Type B pancreatic cell (in vitro differentiated cells): ENCODE measurements at places on chromosomes 2 and 18. TPM values are rescaled to one million over a fixed set of nuclear protein-coding genes. Genes with fewer than 3 reads are reported as not detected.
A peak's percentile ranks its signal among the peaks of the same experiment; 100 is the strongest.

CAMKMT gene
- 5.3 and 7.7 TPM in 2 replicates for total RNA-seq

DNA sequence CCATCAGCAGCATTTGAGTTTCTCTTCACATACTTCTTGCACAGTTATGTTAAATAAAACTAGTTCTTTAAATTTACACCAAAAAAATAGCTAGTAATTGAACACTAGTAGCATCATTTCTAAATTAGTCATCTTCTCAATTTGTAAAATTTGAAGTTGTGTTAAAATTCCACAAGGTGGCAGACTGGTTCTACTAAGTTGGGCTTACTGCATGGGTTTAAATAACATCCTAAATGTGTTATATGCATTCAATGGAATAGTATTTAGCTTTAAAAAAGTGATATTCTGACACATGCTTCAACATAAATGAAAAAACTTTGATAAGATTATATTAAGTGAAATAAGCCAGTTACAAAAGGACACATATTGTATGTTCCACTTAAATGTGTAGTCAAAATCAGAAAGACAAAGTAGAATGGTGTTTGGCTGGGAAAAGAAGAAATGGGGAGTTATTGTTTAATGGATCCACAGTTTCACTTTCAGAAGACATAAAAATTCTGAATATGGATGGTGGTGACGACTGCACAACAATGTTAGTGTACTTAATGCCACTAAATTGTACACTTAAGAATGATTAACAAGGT is 28.7 kb upstream of the RPRD1A start:
- no peak overlapping the region for H3K27ac ChIP-seq
- no peaks in the 10 kb centered on the region for H3K27me3 ChIP-seq
- no peak overlapping the region for H3K4me3 ChIP-seq
- no peaks in the 10 kb centered on the region for H3K36me3 ChIP-seq
- no peaks in the 10 kb centered on the region for H3K4me1 ChIP-seq

DNA sequence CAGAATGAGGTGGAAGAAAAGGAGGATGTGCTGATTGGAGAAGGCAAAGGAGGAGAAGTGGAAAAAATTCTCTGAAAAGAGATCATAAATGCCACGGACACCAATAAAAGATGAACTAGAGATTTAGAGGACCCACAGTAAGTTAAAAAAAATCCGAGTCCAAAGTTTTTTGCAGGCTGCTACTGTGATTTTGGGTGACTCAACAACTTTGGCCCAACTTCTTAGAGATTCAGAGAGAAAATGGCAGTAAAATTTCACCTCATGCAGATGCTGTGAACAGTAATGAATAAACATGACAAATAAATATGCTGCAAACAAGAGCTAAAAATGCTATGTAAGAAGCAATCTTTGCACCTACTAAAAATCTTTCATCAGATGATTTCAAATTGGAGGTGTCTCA is 176.9 kb upstream of the SESTD1 start:
- no peaks in the 10 kb centered on the region for H3K27me3 ChIP-seq
- H3K4me3 ChIP-seq = no peak overlapping the region
- H3K36me3 ChIP-seq = no peaks in the 10 kb centered on the region
- no peak for DNase-seq

DNA sequence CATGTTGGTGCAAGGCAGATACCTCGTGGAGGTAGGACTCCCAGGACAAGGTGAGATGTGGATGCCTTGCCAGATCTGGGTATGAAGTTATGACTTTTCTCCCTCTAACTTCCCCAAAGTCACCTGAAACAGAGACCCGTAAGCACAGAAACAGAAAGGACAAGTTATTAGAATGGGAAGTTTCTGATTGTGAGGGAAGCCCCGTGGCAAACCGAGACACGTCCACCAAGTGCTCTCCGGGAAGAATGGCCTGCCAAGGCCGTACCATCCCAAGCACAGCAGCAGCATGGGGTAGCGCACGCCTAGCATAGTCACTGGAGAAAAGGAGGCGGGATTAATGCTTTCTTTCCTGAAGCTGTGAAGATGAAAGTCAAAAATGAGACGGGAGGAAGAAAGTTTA is 110.6 kb downstream of the ZNF532 start:
- H3K27me3 ChIP-seq = no peaks in the 10 kb centered on the region
- peaks cover 14% of the 10 kb centered on the region for H3K4me1 ChIP-seq
- DNase-seq = no peak
- H3K4me3 ChIP-seq = no peak overlapping the region

GRCh38 chr2:232894251-232894650 is 24.2 kb downstream of the SNORC start:
- H3K27ac ChIP-seq = no peak overlapping the region
- no peak overlapping the region for H3K4me3 ChIP-seq
- H3K27me3 ChIP-seq = no peaks in the 10 kb centered on the region
- H3K36me3 ChIP-seq = no peaks in the 10 kb centered on the region
- H3K4me1 ChIP-seq = peaks cover 11% of the 10 kb centered on the region

DNA sequence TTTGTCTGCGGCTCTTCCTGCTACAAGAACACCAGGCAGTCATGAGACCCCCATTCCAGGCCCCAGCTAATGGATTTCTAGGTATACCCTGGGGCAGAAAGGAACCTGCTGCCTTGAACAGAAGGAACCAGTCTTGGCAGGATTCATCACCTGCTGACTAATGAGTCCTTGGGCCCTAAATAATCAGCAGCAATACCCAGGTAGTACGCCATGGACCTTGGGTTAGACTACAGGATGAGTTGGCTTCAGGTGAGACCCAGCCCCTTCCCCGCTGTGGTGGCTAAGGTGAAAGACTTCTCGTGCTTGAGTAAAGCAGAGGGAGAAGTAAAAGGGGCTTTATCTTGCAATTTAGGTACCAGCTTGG is 105.0 kb downstream of the SPIRE1 start:
- peaks cover 19% of the 10 kb centered on the region for H3K36me3 ChIP-seq
- no peaks in the 10 kb centered on the region for H3K4me1 ChIP-seq
- no peaks in the 10 kb centered on the region for H3K27me3 ChIP-seq
- DNase-seq = no peak
- H3K4me3 ChIP-seq = no peak overlapping the region

- H3K27ac ChIP-seq = no peak overlapping the region
- H3K4me1 ChIP-seq = peaks cover 6% of the 10 kb centered on the region
- no peak overlapping the region for H3K4me3 ChIP-seq
- no peak for DNase-seq
Observed at GRCh38 chr2:233363744-233364235, 9.5 kb downstream of the DGKD start.

GRCh38 chr2:31382452-31383120 is 32.0 kb downstream of the XDH start:
- no peak overlapping the region for H3K27ac ChIP-seq
- no peaks in the 10 kb centered on the region for H3K4me1 ChIP-seq
- no peak overlapping the region for H3K4me3 ChIP-seq
- DNase-seq = peak; percentile 34
- H3K36me3 ChIP-seq = no peaks in the 10 kb centered on the region
- peaks cover 3% of the 10 kb centered on the region for H3K27me3 ChIP-seq

GRCh38 chr18:33812186-33812585 is 234.2 kb downstream of the ASXL3 start:
- no peak overlapping the region for H3K27ac ChIP-seq
- H3K27me3 ChIP-seq = no peaks in the 10 kb centered on the region
- H3K4me3 ChIP-seq = no peak overlapping the region
- DNase-seq = no peak
- H3K36me3 ChIP-seq = no peaks in the 10 kb centered on the region
- H3K4me1 ChIP-seq = no peaks in the 10 kb centered on the region

DNA sequence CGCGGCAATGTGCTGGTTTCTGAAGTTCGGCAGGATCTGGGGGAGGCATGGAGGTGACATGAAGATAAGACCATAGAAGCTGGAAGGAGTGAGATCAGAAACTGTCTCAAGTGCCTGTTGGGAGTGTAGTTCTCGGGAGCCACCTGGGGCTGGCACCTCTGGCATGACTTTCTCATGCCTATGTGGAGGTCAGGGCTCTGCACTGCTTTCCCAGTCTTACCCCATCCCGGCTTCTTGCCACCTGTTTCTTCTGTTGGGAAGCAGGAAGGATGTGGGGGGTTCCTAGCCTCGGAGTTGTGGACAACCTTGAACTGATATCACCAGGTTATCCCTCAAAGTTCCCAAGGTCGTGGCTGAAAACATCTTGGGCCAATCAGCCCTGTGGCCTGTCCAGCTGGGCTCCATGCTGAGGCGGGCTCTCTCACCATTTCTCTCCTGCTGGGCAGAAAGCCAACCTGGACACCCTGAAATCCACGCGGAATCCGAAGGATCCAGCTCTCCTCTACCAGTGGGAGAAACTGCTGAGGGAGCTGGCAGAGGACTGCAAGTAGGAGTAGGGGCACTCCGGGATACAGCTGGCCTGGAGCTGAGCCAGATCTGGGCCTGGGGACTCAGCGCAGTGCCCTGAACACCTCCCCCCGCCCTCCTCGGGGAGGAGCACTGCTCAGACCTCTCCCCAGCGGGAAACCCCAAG is 42.5 kb downstream of the FER1L5 start:
- H3K36me3 ChIP-seq = no peaks in the 10 kb centered on the region
- H3K4me3 ChIP-seq = no peak overlapping the region
- peaks cover 5% of the 10 kb centered on the region for H3K27me3 ChIP-seq
